ENCODE measurements at places on chromosomes 2 and 18. TPM values are rescaled to one million over a fixed set of nuclear protein-coding genes. Genes with fewer than 3 reads are reported as not detected.

Gene TTC39C
- 9.2 TPM for total RNA-seq

Gene MAP3K20
- 519 TPM for total RNA-seq

Gene KIAA2012
- total RNA-seq = not detected

Gene CD28
- total RNA-seq = 1.3 TPM

All from cardiac septum (tissue), 1 donor.